ENCODE measurements at places on chromosomes 3 and 15.

DNA sequence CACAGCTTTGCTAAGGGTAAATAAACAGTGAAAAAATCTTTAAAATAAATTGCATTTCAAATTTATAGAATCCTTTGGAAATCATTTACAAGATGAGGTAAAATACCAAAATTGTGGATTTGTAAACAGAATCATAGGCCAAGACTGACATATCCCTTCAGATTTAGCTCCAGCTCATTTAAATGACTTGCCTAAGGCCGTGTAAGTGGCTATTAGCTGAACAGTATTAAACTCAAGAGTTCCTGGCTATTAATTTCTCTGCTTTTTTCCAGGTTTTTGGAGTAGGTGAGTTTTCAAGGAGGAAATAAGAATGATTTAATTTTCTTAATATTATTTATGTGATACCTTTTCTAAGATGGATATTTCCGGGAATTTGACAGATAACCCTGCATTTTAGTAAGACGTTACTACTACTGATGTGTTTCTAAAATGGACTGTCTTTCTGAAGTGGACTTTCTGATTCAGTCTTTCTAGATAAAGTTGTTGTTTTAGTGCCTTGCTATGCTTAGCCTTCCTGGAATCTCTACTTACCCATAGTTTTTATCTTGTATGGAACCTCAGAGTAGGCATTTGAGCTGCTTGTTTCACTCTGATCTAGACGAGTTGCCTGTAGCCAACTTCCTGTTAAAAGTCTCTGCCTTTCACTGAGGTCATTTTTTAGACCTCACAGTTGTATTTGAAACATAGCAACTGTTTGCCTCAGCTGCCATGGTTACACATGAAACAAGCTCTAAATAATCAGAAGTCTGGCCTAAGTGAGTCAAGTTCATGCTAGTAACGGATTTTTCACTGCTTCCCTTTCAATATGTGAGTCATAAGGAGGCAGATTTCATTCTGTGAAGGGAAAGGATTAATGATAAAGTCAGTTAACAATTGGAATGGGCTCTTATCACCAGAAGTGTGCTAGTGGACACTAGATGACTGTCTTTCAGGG lies 127.0 kb downstream of the KLHL25 start:
- DNase-seq = peak; percentile 98

- DNase-seq = no peak
Measured at GRCh38 chr3:14265246-14265962, 86.8 kb downstream of the LSM3 start.

GRCh38 chr15:90189781-90190467 lies 11.2 kb upstream of the SEMA4B start:
- DNase-seq = no peak

- DNase-seq = no peak
Measured at GRCh38 chr15:42623951-42624350, 48.5 kb downstream of the STARD9 start.

GRCh38 chr3:17500618-17501017 lies 241.8 kb downstream of the TBC1D5 start:
- peak; percentile 7 for DNase-seq

- DNase-seq = no peak
Measured at GRCh38 chr3:53123953-53124352, 6.3 kb downstream of the RFT1 start.

GRCh38 chr3:50412231-50412754 lies 53.0 kb upstream of the TMEM115 start:
- no peak for DNase-seq

- DNase-seq = peak; percentile 11
Measured at GRCh38 chr3:189947948-189948723, 172.6 kb downstream of the P3H2 start.

Measured in dermis microvascular lymphatic vessel endothelial cell (primary cell).